Activated naive CD4-positive, alpha-beta T cell treated with anti-CD3 and anti-CD28 coated beads for 36 hours (primary cell): ENCODE measurements at places on chromosomes 2 and 18. TPM values are rescaled to one million over a fixed set of nuclear protein-coding genes. Genes with fewer than 3 reads are reported as not detected.
A peak's percentile ranks its signal among the peaks of the same experiment; 100 is the strongest.

The ALPG gene
- total RNA-seq = not detected

The HADHB gene
- 67.6 TPM for total RNA-seq

DNA sequence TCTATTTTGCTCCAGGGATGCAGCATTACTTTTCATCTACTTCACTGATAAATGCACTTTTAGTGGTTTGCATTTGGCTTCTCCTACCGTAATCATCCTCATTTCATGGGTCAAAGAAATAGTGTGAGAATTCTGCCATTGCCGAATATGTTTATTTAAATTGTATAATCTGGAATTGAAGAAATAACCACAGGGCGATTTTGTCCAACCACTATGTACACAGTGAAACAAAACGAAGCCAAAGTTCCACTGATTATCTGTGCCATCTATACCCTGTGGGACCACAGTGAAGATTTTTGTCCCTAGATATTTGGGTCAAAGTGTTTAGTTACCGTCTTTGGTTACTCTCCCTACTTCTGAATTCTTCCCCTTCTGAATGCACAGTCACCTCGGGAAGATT is 888.6 kb upstream of the NRXN1 start:
- no peak for DNase-seq
- no peaks in the 10 kb centered on the region for H3K36me3 ChIP-seq

GRCh38 chr2:236847023-236847422 is 238.7 kb upstream of the COPS8 start:
- no peak overlapping the region for H3K4me3 ChIP-seq
- H3K36me3 ChIP-seq = no peaks in the 10 kb centered on the region
- H3K27ac ChIP-seq = no peak overlapping the region
- no peaks in the 10 kb centered on the region for H3K27me3 ChIP-seq
- no peak for DNase-seq
- H3K4me1 ChIP-seq = peaks cover 1% of the 10 kb centered on the region

GRCh38 chr2:189203177-189203799 is 23.7 kb upstream of the COL5A2 start:
- no peak overlapping the region for H3K27ac ChIP-seq
- H3K4me3 ChIP-seq = no peak overlapping the region
- DNase-seq = no peak
- no peaks in the 10 kb centered on the region for H3K27me3 ChIP-seq
- H3K36me3 ChIP-seq = no peaks in the 10 kb centered on the region

DNA sequence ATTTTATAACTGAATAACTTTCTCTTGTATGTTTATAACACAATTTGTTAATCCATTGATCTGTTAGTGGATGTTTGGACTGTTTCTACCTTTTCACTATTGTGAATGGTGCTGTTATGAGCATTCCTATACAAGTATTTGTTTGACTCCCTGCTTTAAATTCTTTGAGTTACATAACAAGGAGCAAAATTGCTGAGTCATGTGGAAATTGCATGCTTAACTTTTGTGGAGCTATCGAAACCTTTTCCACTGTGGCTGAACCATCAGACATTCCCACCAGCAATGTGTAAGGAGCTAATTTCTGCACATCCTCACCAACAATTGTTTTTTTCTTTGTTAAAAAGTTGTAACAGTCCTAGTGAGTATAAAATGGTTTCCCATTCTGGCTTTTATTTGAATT is 415.5 kb downstream of the CBLN2 start:
- H3K4me3 ChIP-seq = no peak overlapping the region
- H3K27me3 ChIP-seq = no peaks in the 10 kb centered on the region
- H3K4me1 ChIP-seq = no peaks in the 10 kb centered on the region

GRCh38 chr18:68714366-68714711 is 569 bp downstream of the TMX3 start:
- peak overlapping the region; percentile 92 for H3K27ac ChIP-seq
- H3K27me3 ChIP-seq = no peaks in the 10 kb centered on the region
- H3K36me3 ChIP-seq = peaks cover 28% of the 10 kb centered on the region
- DNase-seq = peak; percentile 25
